Left ventricle myocardium superior (tissue), 1 donor: ENCODE measurements at places on chromosomes 16 and 17. TPM values are rescaled to one million over a fixed set of nuclear protein-coding genes. Genes with fewer than 3 reads are reported as not detected.

DNA sequence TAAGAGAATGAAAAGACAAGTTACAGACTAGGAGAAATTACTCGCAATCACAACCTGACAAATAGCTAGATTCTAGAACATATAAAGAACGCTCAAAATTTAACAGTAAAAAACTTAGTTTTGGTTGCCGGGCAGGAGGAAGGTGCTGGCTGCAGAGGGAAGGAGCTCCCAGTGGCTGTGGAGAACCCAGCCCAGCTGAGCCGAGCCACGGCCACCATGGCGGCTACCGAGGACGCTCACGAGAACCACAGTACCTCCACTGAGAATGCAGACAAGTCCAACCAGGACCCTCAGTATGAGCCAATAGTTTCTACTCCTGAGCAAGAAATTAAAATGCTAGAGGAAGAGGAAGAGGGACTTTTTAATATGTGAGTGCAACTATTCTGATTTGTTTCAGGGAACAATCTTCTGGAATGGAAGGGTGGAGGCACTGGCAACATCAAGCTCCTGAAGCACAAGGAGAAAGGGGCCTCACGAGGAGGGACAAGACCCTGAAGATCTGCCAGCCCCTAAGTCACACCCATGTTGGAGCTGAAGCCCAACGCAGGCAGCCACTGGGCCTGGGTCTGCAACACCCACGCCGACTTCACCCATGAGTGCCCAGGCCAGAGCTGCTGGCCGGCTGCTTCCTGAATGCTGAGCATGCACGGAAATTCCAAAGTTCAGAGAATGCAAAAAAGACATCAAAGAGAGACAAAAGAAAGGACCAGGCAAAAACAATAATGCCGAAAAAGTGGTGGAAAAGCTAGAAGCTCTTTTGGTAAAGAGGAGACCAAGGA lies 55.0 kb downstream of the DNAH17 start:
- no peak for DNase-seq

GRCh38 chr16:19375561-19376158 lies 42.0 kb upstream of the TMC5 start:
- DNase-seq, result no peak

GRCh38 chr17:76072148-76072858 lies at the start of gene SRP68:
Gene SRP68 (minus strand): TSS chr17:76072517. CDS start chr17:76072491, 26 bp downstream.
- peak; percentile 95 for DNase-seq

DNA sequence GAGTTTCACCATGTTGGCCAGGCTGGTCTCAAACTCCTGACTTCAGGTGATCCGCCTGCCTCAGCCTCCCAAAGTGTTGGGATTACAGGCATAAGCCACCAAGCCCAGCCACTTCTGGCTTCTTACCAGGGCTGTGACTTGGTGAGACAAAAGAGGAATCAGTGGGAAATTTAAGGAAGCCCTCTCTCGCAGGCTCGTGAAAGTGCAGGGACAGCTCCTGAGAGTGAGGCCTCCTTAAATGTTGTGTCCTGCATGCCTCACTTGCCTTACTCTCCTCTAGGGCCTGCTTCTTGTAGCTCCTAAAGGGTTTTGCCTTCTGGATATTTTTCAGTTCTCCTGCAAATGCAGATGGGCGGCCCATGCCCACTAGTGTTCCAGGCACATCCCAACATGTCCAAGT lies 5.2 kb downstream of the AHSP start:
- no peak for DNase-seq

DNA sequence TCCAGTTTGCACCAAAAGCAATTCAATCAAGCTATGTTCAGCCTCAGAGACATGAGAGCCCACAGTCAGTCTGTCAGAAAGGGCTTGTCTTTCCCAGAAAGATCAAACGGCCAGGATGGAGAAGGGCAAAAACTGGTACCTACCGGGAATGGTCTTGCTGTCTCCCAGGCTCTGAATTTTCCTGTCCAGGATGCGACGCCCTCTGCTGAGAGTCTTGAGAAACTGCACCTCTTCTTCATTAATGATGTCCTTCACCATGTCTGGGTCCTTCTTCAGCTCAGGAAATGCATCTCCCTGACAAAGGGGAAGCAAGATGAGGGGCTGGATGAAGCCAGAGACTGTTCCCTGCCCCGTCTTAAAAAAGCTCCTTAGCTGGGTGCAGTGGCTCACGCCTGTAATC lies 15.8 kb upstream of the EXOSC6 start:
- no peak for DNase-seq

CACNG1 gene
- not detected for total RNA-seq

MAPT gene
- total RNA-seq, result 42.2 TPM

PLA2G10 gene
- not detected for total RNA-seq

CDRT15L2 gene
- not detected for total RNA-seq
